ENCODE measurements at places on chromosomes 1 and 21.

- no peak for DNase-seq
Observed at GRCh38 chr1:75985827-75986226, 53.6 kb upstream of the ASB17 start.

DNA sequence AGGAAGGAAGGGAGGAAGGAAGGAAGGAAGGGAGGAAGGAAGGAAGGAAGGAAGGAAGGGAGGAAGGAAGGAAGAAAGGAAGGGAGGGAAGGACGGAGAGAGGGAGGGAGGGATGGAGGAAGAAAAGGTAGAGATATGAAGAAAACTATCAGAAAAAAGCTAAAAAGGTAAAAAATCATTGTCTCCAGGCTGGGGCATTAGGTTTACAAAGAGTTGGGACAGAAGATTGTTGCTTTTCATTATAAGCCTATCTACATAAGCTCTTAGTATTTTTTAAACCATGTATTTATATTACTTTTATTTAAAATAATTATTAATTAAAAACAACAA lies 7.2 kb upstream of the PINK1 start:
- no peak for DNase-seq

- no peak for DNase-seq
Observed at GRCh38 chr1:199205740-199206441, 567.1 kb downstream of the PTPRC start.

GRCh38 chr1:157278383-157279137 lies 140.4 kb upstream of the ETV3 start:
- DNase-seq: no peak

DNA sequence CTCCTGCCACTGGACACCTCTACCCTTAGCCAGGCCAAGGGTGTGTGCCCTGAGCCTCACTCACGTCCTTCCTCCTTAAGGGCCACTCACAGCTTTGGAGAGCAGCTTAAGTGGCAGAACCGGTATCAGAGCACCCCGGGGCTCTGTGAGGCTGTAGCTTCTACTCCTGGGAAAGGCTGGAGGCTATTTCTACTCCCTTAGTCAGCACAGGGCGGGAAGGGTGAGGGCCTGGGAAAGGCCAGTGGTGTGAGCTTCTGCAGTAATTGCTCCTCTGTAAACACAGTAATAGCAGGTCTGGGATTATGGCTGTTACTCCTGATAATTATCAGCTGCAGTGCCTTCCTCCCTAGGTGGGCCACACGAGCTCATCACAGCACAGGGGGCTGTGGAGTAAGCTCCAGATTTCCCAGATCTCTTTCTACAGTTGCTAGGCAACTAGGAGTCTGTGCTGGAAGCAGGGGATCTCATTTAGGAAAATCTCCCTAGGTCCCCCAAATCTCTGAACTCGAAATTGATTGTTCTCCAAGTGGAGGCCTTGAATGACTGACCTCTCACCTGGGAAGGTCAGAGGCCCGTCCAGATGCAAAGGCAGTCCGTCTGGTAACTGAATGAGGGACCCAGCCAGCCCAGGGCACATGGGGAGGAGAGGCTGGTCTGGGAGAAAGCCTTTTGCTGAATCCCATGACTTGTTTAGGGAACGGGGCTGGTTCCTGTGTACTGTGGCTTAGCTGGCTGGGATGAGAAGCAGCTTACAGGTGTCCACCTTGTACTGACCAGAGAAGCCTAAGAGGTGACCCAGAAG lies 29.3 kb downstream of the IER5 start:
- no peak for DNase-seq

DNA sequence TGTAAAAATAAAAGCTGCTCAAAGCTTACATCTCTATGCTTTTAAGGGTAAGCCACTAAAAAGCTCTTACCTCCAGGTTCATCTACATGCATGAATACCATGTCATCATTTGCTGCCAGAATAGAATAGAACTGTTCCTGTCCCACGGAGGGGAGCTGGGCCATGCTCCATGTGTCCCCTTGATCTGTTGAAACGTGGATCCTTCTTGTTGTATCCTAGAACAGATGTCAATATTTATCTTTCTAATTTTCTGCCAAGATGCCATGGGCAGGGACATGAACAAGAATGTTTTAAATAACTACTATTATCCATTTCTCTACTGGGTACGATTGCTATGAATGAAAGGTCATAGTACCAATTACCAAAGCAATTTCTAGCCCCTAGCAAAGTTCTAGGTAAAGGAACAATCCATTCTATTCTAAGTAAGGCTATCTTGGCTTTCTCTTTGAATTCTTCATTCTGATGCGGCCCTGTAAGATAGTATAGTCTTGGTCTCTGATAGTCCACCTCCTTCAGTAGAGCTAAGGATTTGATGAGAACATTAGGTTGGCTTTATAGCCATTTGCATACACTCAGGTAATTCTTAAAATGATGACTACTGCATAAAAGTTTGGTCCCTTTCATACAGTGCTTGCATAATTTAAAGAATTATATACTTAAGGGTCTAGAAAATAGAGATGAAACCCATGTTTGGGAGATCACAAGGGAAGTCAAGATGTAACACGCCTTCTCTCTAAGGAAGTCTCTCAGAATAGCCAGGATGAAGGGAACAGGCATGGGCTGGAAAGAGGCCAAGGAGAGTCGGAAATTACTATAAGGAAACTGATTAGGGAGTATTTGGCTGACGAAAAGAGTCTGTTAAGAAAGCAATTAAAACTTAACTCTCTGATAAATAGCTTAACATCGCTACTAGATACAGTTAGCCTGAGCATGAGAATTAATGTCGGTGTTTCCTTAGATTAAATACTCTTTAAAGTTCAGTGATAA lies 35.4 kb upstream of the MYBPHL start:
- no peak for DNase-seq

DNA sequence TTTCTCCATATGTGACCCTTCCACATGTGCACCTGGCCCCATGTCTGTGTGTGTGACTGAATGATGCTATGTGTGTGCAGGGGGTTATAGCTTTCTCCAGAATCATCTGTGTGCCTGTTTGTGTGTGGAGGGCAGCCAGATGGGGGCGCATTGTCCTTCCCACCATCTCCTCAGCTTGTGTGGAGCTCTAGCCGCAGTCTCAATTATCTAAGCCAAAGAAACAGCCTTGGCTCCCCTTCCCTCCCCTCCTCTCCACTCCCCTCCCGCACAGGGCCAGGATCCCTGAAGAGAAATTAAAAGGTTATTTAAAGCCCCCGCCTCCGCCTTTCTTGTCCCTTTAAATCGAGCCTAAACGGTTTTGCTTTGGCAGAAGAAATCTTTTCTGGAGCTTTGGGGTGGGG lies 1.8 kb upstream of the DMBX1 start:
- no peak for DNase-seq

GRCh38 chr1:47767741-47768100 lies 229.5 kb downstream of the TRABD2B start:
- DNase-seq: no peak

All from stimulated activated CD4-positive, alpha-beta T cell treated with anti-CD3 and anti-CD28 coated beads, Interleukin-12 subunit alpha, Interleukin-12 subunit beta, amount 100 ng/mL, for 4 hours (primary cell).